ENCODE measurements at places on chromosomes 5 and 9.
A peak's percentile ranks its signal among the peaks of the same experiment; 100 is the strongest.

DNA sequence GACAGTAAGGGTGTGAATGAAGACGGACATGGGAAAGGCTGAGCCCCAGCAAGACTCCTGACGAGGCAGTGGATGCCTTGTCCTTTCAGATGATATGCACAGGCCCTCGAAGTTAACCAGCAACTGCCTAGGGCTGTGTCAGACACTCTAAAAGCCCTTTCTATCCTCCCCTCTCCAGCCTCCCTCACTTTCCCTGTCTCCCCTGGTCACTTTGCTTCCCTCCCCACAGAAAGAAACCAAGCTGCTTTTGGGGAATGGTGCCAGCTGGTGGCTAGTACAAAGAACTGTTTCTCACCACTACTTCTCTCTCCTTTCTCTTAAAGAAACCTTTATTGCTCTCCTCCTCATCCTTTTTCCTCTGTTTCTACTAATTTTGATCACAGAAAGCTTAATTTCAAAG lies 21.4 kb downstream of the LHFPL2 start:
- DNase-seq = no peak

DNA sequence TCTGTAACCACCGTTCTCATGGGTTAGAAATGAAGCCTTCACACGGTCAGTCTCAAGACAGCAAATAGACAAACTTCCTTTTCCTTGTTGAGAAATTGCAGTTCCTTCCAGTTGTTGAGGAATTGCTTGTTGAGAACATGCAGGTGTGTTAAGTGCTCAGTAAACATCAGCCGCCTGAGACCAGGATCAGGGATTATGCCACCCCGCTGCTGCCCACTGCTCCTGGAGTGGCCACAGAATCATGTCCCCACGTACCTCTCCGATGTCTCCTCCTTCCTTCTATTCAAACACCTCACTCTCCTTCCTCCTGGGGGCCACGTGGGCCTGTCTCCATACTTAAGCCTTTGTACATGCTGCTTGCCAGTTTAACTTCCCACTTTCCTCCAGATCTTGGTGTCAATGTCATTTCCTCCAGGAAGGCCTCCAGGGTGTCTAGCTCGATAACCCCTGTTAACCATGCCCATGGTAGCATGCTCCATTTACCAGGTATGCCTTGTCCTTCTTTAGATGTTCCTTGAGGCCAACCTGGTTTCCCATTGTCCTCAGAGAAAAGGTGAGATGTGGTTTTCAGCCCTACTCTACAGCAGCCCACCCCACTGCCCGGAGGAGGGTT lies 33.8 kb upstream of the RPL26L1 start:
- no peak for DNase-seq

GRCh38 chr5:33639474-33639873 lies 198.7 kb downstream of the TARS1 start:
- DNase-seq = no peak

GRCh38 chr5:151222790-151223446 lies 974 bp downstream of the CCDC69 start:
- no peak for DNase-seq

- DNase-seq = no peak
These were observed 33.2 kb downstream of the SLC36A1 start for GRCh38 chr5:151480384-151481293.

DNA sequence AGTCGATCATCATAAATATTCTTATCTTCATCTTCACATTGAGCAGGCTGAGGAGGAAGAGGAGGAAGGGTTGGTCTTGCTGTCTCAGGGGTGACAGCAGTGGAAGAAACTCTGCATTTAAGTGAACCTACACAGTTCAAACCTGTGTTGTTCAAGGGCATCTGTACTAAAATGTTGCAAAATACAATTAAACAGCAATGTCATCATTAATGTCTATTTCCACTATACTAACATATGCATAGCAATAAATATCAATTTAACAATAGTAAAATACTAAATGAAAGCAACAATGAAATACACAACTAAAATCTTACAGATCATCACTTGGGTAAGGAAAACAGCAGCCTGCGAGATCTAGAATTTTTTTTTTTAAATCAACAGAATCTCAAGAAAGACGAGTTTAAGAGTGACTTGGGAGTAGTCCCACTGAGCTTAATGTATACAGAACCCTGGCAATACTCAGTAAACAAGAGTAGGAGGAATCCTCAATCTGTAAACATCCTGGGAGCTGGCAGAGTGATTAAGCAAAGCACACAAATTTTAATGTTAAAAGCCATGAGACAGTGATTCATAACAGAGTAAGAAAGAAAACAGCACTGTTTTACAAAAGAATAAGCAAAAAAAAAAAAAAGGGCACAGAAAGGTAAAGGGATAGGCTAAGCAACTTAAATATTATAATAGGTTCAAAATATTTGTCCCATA lies 10.0 kb downstream of the HOMER1 start:
- no peak for DNase-seq

DNA sequence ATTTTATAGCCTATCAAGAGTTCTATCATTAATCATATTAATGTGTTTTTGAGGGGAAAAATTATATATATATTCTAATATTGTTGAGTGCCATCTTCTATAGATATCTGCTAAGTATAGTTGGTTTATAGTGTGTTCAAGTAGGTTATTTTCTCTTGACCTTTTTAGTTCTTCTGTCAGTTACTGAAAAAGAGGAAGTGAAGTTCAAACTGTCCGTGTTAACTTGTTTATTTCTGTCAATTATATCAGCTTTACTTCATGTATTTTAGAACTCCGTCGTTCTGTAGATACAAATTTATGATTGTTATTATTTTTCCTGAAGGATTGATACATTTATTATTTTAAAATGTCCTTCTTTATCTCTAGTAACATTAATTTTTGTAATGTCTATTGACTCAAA lies 1209.1 kb downstream of the CDH12 start:
- no peak for DNase-seq

DNA sequence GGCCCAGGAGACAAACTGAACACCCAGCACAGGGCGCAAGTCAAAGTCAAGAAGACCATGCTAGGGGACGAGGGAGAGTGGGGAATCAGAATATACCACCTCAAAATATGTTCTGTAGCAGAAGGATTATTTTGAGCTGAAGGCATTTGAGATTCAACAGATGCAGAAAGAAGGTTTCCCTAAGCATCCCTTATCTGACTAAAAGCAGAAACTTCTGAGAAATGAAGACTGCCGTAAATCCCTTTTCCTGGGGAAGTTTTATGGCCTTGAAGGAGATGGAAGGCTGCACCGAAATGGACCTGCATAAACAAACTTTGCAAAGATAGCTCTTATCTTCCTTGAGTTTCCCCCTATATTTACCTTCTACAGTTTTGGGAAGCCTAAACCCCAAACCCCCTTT lies 72.8 kb downstream of the PTTG1 start:
- no peak for DNase-seq

- DNase-seq = peak; percentile 10
These were observed 639.6 kb downstream of the CETN3 start for GRCh38 chr5:89769975-89770374.

DNA sequence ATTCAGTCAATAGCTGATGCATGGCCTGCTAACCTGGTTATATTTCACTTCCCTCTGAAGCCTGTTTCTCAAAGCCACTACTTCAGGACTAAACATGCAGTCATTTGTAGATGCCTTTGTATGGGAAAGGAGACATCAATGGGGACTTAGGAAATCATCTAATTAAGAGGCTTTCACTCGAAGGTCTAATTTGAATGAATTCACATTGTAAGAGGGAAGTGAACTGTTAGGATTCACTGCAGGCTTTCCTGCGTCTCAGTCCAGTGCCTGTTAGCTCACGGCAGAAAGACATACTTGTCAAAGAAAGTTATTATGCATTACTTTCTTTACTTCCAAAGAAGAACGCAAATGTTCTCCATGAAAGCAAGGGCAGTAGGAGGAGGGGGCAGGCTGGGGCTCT lies 50.6 kb upstream of the CDK20 start:
- DNase-seq = no peak

DNA sequence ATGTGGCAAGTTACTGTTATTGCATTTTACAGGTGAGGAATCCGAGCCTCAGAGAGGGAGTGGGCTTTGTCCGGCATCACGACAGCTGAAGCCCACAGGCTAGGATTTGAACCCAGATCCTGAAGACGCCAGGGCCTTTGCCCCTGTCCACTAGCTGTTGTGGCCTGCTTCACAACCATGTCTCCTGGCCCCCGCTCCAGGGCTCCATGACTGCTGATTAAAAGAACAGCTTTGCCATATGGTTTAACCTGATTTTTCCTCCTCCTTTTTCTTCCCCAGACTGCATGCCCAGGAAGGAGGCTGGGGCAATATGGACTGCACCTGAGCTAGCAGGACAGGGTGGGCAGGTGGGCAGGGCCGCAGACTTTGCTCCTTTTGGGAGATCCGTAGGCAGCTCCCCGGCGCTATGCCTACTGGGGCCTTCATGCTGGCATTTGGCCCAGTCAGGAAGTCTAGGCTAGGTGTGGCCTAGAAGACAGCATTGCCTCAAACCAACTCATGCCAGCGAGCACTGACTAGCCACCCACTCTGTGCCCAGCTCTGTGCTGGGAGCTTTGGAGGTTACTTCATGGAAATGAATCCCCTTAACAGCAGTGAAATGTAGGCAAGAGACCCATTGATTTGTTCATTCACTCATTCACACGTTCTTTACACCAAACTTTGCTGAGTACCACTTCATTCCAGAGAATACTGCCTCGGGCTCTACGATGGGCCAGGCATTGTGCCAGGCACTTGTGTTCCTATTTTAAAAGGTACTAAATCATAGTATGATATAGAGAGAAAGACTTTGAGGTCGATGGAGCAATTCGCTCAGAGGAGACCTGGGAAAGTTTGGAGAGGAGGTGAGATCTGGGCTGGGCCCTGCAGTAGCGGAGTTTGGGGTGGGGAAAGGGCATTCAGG lies 94.3 kb upstream of the CPEB4 start:
- DNase-seq = no peak

- DNase-seq = no peak
These were observed 39.3 kb upstream of the CDC42SE2 start for GRCh38 chr5:131224387-131225201.
